Endodermal cell (in vitro differentiated cells): ENCODE measurements at places on chromosomes 4 and X. TPM values are rescaled to one million over a fixed set of nuclear protein-coding genes. Genes with fewer than 3 reads are reported as not detected.
A peak's percentile ranks its signal among the peaks of the same experiment; 100 is the strongest.

Gene CACNA1F
- total RNA-seq: 0.47 and 0.70 TPM in 2 replicates

DNA sequence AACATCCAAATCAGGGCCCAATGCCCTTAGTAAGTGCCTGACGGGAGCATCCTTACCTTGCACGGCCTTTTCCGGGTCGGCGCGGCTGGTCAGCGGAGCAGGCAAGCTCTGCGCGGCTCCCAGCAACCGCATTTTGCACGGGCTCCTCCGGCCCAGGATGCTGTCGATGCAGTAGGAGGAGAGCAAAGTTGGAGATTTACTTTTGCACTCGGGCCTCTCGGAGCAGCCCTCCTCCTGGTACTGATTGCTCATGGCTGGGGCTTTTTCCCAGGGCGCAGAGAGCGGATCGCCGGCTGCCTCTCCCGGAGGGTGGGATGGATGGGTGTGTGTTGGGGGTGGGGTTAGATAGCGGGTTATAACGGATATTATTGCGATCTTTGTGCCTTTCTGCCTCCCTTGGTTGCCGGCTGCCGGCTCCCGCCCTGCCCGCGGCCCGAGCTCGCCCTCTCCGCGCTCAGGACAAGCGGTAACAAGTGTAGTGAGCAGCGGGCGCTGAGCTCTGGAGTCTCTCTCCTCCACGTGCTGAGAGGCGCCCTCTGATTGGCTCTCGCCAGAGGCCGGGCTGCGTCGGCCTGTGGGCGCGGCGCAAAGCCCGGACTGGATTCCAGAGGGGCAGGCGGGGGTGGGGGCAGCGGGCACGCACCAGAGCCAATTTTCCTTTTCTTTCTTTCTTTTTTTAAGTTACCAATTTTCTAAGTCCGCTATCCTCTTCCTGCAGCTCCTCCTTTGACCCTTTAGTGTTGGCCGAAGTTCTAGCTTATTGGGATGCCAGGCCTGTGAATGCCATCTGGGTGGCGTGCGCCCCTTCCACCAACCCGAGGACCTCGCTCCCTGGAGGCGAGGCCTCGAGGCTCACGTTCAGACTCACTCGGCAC, at the start of gene ARX:
Gene ARX, minus strand, starts transcription at position 480 of the 875 bp plus-strand sequence. Its CDS starts 228 bp downstream, at position 252.
- H3K27ac ChIP-seq: no peak within 1 kb of the TSS
- peak; percentile 96 for DNase-seq
- H3K36me3 ChIP-seq: no peaks in the 10 kb centered on the region

Gene SPATA4
- total RNA-seq: not detected in 2 replicates

Gene SHROOM4
- total RNA-seq: 10.4 to 22.8 TPM (median 20.5 TPM) in 3 replicates

DNA sequence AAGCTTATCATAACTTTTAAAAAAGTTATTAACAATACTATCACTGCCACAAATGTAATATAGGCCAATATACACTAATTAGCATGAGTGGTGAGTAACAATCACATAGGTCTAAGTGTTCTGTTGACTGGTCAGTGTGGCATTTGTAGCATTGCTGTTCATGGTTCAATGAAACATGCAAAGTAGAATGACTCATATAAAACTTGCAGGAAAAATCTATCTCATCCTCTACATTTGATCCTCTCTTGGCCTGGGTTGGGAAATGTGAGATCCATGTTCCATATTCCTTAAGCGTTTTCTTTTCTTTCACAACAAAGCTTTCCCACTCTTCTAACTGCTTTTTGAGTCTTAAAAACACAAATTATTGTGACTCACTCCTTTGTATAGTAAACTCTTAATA, 1418.7 kb downstream of the FSTL5 start:
- no peaks in the 10 kb centered on the region for H3K36me3 ChIP-seq
- no peaks in the 10 kb centered on the region for H3K4me1 ChIP-seq
- H3K27ac ChIP-seq: no peak overlapping the region
- no peak for DNase-seq
- no peak overlapping the region for H3K4me3 ChIP-seq

DNA sequence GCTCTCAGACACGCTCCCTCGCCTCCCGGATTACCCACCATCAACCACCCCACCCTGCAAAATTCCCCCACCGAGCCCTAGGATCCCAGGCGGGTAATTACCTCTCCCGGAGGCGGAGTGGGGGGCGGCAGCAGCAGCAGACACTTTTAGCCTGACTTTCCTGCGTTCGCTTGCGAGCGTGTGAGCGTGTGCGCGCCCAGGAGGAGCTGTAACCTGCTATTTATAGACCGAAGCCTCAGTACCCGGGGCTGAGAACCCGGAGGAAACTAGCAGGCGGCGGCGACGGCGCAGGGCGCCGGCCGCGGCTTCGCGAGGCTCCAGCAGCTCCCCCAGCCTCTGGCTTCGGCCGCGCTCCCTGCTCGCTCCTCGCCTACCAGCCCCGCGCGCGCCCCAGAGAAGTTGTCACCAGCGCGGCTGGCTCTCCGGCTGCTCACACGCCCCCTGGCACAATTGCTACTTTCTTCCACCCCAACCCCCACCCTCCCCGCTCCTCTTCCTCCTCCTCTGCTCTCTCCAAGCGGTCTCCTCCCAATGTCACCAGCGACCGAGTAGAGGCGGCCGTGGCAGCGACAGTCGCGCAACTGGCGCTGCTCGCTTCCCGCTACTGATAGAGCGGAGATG, at the start of gene INPP4B:
Gene INPP4B, minus strand, starts transcription at position 194 of the 621 bp plus-strand sequence.
- H3K4me1 ChIP-seq: no peaks in the 10 kb centered on the region
- peak within 1 kb of the TSS; percentile 80 for H3K4me3 ChIP-seq
- peak; percentile 79 for DNase-seq
- no peaks in the 10 kb centered on the region for H3K36me3 ChIP-seq
- H3K27ac ChIP-seq: no peak within 1 kb of the TSS
- peaks cover 70% of the 10 kb centered on the region for H3K27me3 ChIP-seq

GRCh38 chrX:73922856-73923455, 360.0 kb downstream of the CHIC1 start:
- H3K27me3 ChIP-seq: no peaks in the 10 kb centered on the region
- no peak for DNase-seq
- H3K4me1 ChIP-seq: no peaks in the 10 kb centered on the region
- H3K4me3 ChIP-seq: no peak overlapping the region

Gene ANXA3
- total RNA-seq: 22.4 to 26.1 TPM (median 25.5 TPM) in 3 replicates

- H3K27ac ChIP-seq: no peak overlapping the region
- no peak overlapping the region for H3K4me3 ChIP-seq
- H3K4me1 ChIP-seq: peaks cover 6% of the 10 kb centered on the region
- H3K27me3 ChIP-seq: no peaks in the 10 kb centered on the region
- DNase-seq: no peak
- H3K36me3 ChIP-seq: no peaks in the 10 kb centered on the region
Measured at GRCh38 chr4:43277003-43277402, 384.5 kb downstream of the GRXCR1 start.

- peak; percentile 84 for DNase-seq
- H3K36me3 ChIP-seq: no peaks in the 10 kb centered on the region
- H3K4me1 ChIP-seq: peaks cover 2% of the 10 kb centered on the region
- peak overlapping the region; percentile 97 for H3K27ac ChIP-seq
Measured at GRCh38 chr4:18020671-18021469, 685 bp downstream of the LCORL start.

Gene SULT1E1
- not detected in 3 replicates for total RNA-seq

DNA sequence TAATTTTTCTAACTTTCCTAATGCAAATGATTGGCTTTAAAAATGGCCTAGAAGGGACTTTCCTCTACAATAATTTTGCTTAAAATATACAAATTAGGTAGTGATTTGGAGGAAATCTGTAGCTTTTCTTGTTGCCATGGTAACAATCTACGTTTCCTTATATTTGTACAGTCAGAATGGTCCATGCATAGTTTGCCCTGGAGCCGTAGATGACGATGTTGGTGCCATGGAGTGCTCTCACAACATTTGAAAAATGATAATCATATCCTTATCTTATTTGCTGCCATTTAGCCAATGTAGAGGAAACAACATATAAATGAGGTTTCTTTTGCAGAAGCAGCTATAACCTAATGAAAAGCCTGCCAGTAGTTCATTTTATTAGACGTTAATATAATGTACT, 89.0 kb upstream of the NMU start:
- H3K4me1 ChIP-seq: no peaks in the 10 kb centered on the region
- H3K36me3 ChIP-seq: no peaks in the 10 kb centered on the region
- H3K27me3 ChIP-seq: no peaks in the 10 kb centered on the region

DNA sequence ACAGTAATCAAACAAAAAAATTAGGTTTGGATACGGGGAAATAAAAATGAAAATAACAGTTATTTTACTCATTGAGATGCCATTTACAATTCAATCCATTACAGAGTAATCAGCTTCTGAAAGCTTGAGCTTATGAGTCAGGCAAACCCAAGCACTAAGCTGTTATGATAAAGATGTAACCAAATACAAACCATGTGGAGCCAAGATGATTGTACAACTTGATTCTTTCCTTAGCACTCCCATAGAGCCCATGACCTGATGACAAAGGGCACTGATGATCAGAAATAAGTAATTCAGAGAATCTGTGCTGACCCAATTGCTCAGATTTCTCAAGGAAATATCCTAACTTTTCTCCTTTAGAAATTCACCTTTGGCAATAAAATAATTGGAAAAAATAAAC, 40.5 kb upstream of the PRKG2 start:
- no peaks in the 10 kb centered on the region for H3K4me1 ChIP-seq
- H3K4me3 ChIP-seq: no peak overlapping the region
- DNase-seq: no peak
- no peaks in the 10 kb centered on the region for H3K27me3 ChIP-seq

DNA sequence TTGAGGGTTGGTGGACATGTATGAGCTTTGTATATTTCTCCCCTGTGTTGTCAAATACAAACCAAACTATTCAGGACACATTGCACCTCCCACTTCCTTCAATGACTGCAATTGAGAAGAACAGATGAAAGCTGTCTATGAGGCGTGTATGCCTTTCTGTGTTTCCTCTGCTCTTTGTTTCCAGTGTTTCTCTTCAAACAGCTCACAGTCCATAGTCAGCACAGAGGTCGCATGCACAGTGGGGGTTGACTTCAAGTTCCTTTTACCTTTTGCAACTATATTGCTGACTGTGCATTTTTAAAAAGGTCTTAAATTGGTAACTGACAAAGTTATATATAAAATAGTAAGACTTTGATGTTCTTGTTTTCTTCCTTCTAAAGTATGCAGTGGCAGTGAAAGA, 957.8 kb downstream of the C4orf33 start:
- no peak overlapping the region for H3K27ac ChIP-seq
- no peak for DNase-seq
- H3K4me1 ChIP-seq: no peaks in the 10 kb centered on the region
